ENCODE measurements at places on chromosomes 6 and 20. TPM values are rescaled to one million over a fixed set of nuclear protein-coding genes. Genes with fewer than 3 reads are reported as not detected.
A peak's percentile ranks its signal among the peaks of the same experiment; 100 is the strongest.

Gene PPP1R16B
- 0.17 TPM for total RNA-seq

Gene SPATA2
- 9.2 TPM for total RNA-seq

Gene SLC26A8
- not detected for total RNA-seq

- H3K4me1 ChIP-seq: no peaks in the 10 kb centered on the region
- no peak overlapping the region for H3K27ac ChIP-seq
- no peak overlapping the region for H3K4me3 ChIP-seq
Measured at GRCh38 chr20:12028771-12029170, 111.1 kb downstream of the BTBD3 start.

GRCh38 chr6:123980311-123980710 lies 176.6 kb downstream of the NKAIN2 start:
- H3K27ac ChIP-seq: no peak overlapping the region
- no peaks in the 10 kb centered on the region for H3K36me3 ChIP-seq
- H3K4me1 ChIP-seq: no peaks in the 10 kb centered on the region
- H3K27me3 ChIP-seq: no peaks in the 10 kb centered on the region

Gene BHLHE23
- not detected for total RNA-seq

DNA sequence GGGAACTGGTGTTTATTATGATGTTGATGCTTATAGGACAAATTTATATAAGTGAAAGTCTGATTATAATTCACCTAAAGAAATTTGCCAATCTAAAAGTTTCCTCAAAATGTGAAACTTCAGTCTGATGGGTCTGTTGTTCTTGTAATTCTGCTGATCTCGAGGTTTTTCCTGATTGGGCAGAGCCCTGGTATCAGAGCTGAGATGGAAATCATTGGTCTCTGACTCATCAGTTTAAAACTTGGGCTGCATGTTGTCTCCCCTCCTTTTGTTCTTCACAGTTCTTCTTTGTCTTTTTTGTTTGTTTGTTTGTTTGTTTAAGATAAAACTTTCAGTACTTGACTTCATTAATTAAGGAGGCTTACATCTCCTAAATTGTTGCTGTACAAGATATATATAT lies 5.9 kb downstream of the SMAP1 start:
- H3K27me3 ChIP-seq: no peaks in the 10 kb centered on the region
- no peak for DNase-seq
- no peak overlapping the region for H3K4me3 ChIP-seq
- H3K4me1 ChIP-seq: no peaks in the 10 kb centered on the region

DNA sequence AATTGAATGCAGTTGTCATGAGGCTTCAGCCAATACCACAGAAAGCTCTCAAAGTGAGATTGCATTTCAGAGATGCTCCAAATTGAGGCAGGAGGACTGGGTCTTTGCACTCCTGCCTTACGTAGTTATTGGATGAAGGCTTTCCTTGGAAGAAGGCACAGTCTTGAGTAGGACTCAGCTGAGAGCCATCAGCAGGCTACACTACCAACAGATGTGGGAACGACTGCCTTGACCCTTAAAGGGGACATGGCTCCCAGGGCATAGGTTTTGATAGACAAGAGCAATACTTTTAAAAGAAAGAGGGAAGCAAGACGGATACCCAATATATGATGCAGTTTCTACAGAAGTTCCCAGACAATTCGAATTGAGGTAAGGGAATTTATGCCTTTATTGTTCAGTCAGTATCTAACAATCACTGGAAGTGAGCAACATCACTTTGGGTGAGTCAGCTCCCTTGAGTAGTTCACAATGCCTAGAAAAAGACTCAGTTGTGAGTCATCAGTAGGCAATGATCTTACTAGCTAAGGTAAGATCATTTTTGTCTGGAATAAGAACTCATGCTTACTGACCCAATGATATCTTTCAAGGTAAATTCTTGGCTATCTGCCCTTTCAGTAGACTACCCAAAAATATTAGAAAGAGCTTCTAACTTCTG lies 390.8 kb downstream of the GJA1 start:
- no peaks in the 10 kb centered on the region for H3K27me3 ChIP-seq
- H3K4me1 ChIP-seq: peaks cover 10% of the 10 kb centered on the region
- no peaks in the 10 kb centered on the region for H3K36me3 ChIP-seq
- H3K4me3 ChIP-seq: no peak overlapping the region
- peak; percentile 41 for DNase-seq

GRCh38 chr6:70363741-70364493 lies 49.4 kb upstream of the FAM135A start:
- no peak overlapping the region for H3K4me3 ChIP-seq
- no peak for DNase-seq
- H3K27me3 ChIP-seq: peaks cover 31% of the 10 kb centered on the region
- peaks cover 6% of the 10 kb centered on the region for H3K4me1 ChIP-seq
- no peak overlapping the region for H3K27ac ChIP-seq

Gene MUCL3
- not detected for total RNA-seq

GRCh38 chr6:144352331-144352730 lies 67.2 kb downstream of the UTRN start:
- H3K27ac ChIP-seq: no peak overlapping the region
- no peaks in the 10 kb centered on the region for H3K36me3 ChIP-seq
- no peaks in the 10 kb centered on the region for H3K27me3 ChIP-seq
- peak; percentile 52 for DNase-seq
- no peak overlapping the region for H3K4me3 ChIP-seq

DNA sequence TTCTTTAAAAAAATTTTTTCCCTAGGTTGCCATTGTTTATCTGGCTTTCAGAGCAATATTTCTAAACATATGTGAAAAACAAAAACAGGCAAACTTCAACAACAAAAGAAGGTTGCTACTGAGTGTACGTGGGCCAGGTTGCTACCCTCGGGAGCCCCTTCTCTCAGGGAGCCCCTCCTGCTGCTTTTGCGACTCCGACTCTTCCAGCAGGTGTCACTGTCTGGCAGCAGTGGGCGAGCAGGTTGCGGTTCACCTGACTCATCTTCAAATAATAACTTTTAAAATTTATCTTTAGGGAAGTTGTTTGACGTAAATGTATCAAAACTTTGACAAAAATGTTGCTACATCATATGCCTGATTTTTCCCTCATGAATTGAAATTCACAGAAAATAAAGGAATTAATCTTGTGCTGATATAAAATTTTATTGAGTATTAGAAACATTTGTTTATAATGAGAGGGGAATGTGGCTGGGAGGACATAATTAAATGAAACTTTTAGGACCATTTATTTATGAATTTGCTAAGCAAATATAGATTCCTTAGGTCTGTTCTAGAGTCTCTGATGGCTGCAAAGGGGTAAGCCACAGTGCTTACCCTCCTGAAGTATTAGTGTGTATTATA lies 138.8 kb downstream of the HIVEP1 start:
- H3K27ac ChIP-seq: no peak overlapping the region
- no peaks in the 10 kb centered on the region for H3K36me3 ChIP-seq
- H3K27me3 ChIP-seq: no peaks in the 10 kb centered on the region
- no peak overlapping the region for H3K4me3 ChIP-seq
- no peaks in the 10 kb centered on the region for H3K4me1 ChIP-seq

Gene PREP
- total RNA-seq: 34.1 TPM

DNA sequence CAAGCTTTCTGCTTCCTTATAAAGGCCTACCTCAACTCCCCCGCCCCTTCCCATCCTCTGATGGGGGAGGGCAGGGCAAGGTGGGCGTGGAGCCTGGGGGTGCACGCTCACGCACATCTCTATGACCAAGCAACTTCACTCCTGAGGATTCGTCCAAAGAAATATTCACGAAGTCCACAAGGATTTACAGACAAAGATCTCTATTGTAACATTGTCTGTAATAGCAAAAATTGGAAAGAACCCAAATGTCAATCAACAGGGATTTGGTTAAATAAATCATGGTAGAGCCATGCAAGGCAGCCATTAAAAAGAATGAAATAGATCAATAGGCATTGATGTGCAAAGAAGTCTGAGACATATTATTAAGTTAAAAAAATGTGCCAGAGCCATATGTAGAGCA lies 130.4 kb upstream of the AFDN start:
- no peak overlapping the region for H3K4me3 ChIP-seq
- no peaks in the 10 kb centered on the region for H3K27me3 ChIP-seq
- peak; percentile 47 for DNase-seq
- H3K36me3 ChIP-seq: no peaks in the 10 kb centered on the region
- peaks cover 37% of the 10 kb centered on the region for H3K4me1 ChIP-seq

DNA sequence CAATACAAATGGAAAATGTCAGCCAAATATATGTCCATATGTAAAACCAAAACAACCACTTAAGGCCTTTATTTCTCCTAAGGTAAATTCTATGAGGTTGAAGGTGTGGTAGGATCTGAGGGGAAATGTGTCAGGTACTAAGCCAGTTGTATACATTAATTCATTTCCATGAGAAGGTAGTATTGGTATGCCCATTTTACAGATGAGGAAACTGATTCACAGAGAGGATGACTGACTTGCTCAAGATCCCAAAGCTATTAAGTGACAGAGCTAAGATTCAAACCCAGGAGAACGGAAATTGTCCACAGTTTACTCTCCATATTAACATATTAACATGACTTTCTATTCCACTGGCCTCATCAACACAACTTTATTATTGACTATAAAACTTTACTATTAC lies 64.1 kb upstream of the MAP7 start:
- H3K27ac ChIP-seq: peak overlapping the region; percentile 60
- H3K4me3 ChIP-seq: no peak overlapping the region
- DNase-seq: no peak
- H3K4me1 ChIP-seq: peaks cover 45% of the 10 kb centered on the region

GRCh38 chr6:2179241-2179640 lies 66.2 kb downstream of the GMDS start:
- no peaks in the 10 kb centered on the region for H3K4me1 ChIP-seq
- no peaks in the 10 kb centered on the region for H3K27me3 ChIP-seq
- H3K36me3 ChIP-seq: no peaks in the 10 kb centered on the region
- DNase-seq: no peak
- no peak overlapping the region for H3K27ac ChIP-seq

Gene OR2B2
- not detected for total RNA-seq

- no peaks in the 10 kb centered on the region for H3K27me3 ChIP-seq
- no peaks in the 10 kb centered on the region for H3K36me3 ChIP-seq
- no peak overlapping the region for H3K4me3 ChIP-seq
Measured at GRCh38 chr20:18331694-18332093, 43.4 kb downstream of the ZNF133 start.

DNA sequence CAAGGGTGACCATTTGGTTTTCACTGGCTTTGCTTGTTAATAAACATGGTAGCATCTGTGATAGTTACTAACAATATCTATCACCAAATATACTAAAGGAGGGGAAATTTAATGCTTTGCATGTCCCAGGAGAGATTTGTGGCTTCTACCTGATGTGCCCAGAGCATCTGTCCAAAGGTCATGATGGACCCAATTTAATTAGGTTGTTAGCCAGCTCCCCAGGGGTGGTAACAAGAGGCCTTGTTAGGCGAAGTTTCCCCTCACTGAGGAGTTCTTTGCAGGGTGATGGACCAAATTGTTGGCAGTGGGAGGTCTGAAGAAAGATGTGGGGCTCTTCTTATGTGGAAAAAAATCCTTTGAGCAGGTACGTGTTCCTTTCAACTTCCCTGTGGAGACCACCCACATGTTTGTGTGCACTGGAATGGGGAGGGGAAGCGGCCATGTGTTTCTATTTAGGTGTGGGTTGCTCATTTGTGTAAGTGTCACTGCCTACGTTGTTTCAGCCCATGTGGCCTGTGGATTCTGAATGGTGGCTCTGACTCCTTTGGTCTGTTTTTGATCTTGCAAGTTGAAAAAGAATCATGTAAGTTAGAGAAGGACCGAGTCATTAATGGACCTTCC lies 137.6 kb downstream of the CLIC5 start:
- H3K4me3 ChIP-seq: no peak overlapping the region
- H3K27ac ChIP-seq: no peak overlapping the region
- no peak for DNase-seq
- no peaks in the 10 kb centered on the region for H3K27me3 ChIP-seq
- H3K4me1 ChIP-seq: no peaks in the 10 kb centered on the region

- no peak overlapping the region for H3K4me3 ChIP-seq
- H3K27me3 ChIP-seq: no peaks in the 10 kb centered on the region
- peak; percentile 18 for DNase-seq
- no peak overlapping the region for H3K27ac ChIP-seq
- H3K36me3 ChIP-seq: no peaks in the 10 kb centered on the region
Measured at GRCh38 chr6:157867155-157867559, 44.1 kb downstream of the SNX9 start.

- no peak overlapping the region for H3K4me3 ChIP-seq
- no peaks in the 10 kb centered on the region for H3K36me3 ChIP-seq
- peaks cover 28% of the 10 kb centered on the region for H3K4me1 ChIP-seq
- H3K27ac ChIP-seq: no peak overlapping the region
Measured at GRCh38 chr20:54017846-54018245, 52.5 kb downstream of the BCAS1 start.
